ENCODE measurements at places on chromosomes 2 and 18.

DNA sequence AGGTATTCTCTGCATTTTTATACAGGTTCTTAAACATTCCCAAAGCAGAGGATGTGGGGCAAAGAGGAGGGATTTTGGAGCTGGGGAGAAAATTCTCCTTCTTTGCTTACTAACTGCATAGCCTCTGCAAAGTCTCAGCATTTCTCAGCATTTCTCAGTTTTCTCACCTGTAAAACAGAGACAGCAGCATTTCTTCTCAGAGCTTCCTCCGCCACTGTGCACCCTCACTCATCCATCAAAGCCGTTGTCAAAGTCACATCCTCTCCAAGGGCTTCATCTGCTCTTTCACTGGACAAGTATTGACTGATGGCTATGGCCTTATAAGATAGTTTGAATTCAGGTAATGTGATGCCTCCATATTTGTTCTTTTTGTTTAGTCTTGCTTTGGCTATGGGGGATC, 17.4 kb downstream of the MYO7B start:
- no peak for DNase-seq

DNA sequence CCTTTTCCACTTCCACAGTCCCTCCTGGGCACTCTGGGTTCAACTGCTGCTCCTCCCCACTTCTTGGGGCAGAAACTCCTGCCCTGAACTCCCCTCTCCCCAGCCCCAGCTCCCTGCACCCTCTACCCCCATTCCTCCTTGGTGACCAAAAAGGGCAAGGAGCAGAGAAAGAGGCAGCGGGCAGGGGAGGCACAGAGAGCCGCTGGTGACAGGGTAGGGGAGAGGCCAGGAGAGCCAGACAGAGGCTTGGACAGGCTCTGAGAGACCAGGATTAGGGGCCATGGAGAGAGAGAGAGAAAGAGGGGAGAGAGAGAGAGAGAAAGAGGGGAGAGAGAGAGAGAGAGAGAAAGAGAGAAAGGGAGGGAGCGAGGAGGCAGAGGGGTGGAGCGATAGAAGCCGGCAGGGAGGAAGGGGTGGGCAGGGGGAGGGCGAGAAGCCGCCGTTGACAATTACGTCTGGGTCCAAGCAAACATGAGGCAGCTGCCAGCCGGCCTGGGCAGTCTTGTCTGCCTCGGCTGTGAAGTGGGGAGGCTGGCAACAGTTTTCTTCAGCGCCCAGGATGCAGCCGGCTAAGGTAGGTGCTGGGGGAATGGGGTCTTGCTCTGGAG, at the start of gene KCNIP3:
TSS of gene KCNIP3 (plus strand) at position 468 of the 608 bp plus-strand sequence. CDS start at position 560, 92 bp downstream.
- no peak for DNase-seq

- no peak for DNase-seq
These were observed 12.8 kb downstream of the NOSTRIN start for GRCh38 chr2:168814939-168815907.

DNA sequence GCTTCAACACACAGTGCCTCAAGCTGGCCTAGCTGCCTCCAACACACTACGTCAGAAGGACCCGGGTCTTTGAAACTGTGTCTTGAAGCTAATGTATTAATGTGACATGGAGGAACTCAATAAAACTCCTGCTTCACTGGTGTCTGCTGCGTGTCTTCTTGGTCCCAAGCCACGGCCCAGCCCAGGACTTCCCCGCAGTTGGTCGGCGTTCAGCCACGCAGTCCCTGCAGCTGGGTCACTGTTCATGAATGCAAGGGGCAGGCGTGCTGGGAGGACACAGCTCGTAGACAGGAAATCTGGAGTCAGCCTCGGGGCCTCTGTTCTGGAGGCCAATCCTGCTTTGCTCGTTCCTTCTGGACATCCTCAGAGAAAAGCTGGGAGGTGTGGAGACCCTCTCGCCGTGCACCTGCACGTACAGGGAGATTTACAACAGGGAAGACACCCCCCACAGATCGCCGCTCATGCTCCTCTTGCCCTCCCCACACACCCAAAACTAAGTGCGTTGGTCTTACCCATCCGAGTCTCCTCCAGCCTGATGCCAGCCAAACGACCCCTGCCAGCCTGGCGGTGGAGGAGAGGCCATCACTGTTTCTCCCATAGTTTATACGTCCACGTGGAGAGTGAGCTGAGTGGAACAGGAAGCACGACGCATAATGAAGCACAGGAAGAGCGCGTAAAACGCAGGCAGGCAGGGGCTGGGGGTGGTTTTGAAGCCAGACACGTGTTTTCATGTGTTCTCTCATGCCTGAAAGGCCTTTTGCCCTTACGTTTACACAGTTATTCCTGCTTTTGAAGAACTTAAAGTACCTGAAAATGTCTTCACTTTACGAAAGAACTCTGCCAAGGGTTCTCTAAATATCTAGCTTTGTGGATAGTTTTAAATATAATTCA, 39.7 kb downstream of the ADI1 start:
- no peak for DNase-seq

DNA sequence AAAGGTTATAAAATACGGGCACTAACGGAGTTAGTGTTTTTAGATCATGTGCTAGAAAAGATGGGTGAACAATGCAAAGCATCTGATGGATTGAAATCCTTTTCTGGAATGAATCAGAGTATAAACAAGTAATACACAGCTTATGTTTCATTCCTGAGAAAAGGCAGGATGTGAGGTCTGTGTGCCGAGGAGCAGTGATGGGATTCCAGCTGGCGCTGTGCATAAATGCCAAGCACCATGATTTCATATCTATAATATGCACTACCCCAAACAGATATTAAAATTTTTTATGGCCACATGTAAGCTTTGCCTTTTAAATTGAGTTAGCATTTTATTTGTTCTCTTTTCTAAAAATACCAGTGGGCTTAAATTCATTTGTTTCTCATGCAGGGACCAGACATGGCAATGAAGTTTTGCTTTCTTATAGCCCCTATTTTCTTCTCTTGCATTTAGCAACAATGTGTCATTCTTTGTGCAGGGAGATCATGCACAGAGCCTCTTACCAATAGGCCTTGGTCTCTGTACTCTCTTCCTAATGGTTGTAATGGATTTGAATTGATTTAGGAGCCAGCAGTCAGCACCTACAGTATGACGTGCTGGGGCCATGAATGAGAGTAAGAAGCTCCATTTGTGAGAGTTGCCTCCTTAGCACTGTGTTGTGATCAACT, 323.9 kb downstream of the SLC8A1 start:
- DNase-seq, result no peak

DNA sequence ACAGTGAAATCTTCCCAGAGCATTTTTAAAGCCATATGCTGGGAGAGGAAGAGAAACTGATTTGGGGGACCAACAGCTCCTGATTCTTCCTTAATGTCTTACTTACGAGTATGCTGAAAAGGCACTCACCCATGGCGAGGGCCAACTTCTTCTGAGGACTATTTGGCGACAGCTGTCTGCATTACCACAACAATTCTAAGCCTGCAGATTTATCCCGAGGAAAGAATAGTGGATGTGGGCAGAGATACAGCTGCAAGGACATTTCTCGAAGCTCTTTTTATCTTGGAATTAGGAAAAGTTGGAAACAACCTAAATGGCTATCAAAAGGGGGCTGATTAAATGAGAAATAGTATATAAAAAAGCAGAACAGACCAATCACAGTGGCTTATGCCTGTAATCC, 40.3 kb upstream of the FHL2 start:
- DNase-seq, result no peak

GRCh38 chr2:121577381-121577780, 46.7 kb downstream of the RNU4ATAC start:
- DNase-seq, result no peak

DNA sequence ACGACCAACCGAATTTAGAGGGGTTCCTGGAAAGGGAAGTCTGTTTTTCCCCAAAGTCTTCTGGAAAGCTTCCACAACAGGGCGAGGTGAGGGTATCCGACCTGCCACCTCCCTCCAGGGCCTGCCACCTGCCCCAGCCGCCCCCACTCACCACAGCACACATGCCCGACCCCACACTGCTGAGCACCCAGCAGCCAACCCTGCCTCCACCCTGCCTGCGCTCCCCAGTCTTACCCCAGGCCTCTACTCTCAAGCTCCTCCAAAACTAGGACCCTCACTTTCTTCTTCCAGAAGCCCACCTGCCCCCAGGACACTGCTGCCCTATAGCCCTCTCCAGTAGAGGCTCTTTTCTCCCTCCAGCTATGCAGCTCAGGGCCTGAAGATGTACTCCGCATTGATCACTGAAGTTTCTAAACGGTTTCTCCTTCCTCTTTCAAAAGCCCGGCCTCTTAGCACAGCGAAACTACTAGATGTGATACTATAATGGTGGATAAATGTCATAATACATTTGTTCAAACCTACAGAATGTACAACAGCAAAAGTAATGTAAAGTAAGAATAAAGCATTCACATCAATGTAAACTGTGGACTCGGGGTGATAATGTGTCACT, 128.8 kb upstream of the SLC1A4 start:
- no peak for DNase-seq

GRCh38 chr2:190343089-190343535, 277 bp upstream of the INPP1 start:
- DNase-seq, result no peak

DNA sequence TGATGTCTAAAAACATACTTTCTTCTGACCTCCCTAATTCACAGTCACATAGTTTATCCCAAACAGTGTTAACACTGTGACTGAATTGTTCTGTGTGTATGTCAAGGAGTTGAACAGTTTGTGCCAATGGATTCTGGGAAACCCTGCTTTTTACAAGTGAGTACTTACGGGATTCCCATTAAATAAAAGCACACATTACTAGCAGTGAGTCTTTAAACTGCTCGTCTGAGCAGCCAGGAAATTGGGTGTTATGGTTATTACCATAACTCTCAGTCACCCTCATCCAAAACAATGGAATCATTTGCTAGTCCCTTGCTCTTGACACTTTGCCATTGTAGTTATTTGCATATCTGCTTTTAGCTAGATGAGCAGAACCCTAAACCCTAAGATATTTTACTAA, 209.1 kb downstream of the ZNF385B start:
- DNase-seq, result no peak

- DNase-seq, result no peak
These were observed 54.2 kb upstream of the CREB1 start for GRCh38 chr2:207475546-207475945.

GRCh38 chr2:38406597-38407110, 29.6 kb upstream of the ATL2 start:
- no peak for DNase-seq

GRCh38 chr18:72235422-72235821, 308.7 kb downstream of the CBLN2 start:
- no peak for DNase-seq

GRCh38 chr2:183963609-183964008, 634.7 kb upstream of the ZNF804A start:
- no peak for DNase-seq

DNA sequence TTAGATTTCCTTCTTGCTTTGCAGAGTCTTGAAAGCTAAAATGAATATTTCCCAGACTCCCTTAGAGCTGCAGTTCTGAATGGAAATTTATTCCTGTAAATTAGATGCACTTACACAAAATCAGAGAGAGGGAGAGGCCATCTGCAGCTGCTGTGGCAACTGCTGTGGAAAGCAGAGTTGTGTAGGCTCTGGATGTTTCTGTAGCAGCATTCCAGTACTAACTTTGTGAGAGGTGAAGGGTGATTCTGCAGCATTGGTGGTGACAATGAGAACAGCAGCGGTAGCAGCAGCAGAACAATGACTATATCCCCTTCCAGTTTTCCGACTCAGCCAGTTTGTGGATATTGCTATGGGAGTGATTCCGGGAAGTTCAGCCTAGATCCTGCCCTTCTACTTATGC, 433.0 kb upstream of the REG3G start:
- no peak for DNase-seq

GRCh38 chr2:69177063-69177771, 164.2 kb downstream of the ANTXR1 start:
- no peak for DNase-seq

DNA sequence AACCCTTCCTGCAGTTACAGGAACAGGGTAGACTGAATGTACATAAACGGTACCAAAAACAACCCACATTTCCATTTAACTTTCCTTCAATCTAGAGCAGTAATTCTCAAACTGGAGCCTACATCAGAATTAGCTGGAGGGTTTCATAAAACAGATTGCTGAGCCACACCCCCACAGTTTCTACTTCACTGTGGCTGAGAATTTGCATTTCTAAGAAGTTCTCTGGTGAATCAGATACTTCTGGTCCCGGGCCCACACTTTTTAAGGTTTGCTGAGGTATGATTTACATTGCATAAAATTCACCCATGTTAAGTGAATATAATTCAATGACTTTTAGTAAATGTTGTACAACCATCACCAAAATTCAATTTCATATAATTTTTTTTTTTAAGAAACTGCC, 113.7 kb downstream of the SRBD1 start:
- DNase-seq, result no peak

- no peak for DNase-seq
These were observed 1.5 kb downstream of the EPB41L5 start for GRCh38 chr2:120014226-120014980.

DNA sequence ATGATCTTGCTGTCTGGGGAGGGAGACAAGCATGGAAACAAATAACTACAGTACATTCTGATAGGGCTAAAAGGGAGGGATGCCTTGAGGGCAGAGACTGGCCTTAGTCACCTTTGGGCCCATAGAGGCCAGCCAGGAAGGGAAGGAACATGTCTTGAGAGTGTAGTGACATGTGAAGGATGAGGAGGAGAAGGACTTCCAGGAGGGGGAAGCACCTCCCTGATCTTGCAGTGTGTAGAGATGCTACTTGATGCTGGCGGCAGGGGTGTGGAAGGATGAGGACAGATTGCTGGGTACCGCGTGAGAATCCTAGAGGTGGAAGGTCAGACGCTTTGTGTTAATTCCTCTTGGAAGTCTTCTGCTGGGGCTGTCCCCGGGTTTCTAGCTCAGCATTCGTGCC, 13.1 kb downstream of the TET3 start:
- DNase-seq, result no peak

DNA sequence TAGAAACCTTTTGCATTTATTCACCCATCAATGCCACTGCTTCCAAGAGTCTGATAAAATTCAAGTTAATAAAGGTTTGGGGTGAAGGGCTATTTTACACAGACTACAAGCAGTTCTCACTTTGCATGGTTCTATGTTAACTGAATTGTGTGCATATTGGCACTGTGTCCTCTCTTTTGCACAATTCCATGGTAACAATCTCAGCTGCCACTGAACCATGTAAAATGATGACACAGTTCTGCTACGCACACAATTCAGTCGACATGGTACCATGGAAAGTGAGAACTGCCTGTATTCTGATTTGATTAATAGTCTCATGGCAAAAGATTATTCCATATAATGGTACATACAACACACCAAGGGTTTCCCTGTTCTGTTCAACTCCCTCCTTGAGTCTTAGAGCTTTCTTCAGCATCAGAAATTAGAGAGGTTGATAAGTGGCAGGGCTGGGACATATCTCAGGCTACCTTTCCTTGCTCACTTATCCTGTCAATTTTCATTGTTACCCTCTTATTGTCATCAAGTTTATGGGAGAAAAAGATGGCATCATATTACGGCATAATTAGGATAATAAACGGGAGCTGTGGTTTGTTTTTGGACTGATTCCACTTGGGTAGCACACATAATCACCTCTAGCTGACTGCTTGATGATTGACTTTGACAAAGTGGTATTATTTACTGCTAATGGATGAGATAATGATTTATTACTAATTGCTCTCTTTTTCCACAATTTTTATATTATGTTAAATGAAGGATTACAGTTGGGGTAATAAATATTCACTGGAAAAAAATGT, 139.3 kb upstream of the CREB1 start:
- DNase-seq, result no peak

Measured in activated CD4-positive, alpha-beta T cell treated with anti-CD3 and anti-CD28 coated beads, Interleukin-2, amount 50 U/mL, for 24 hours (primary cell).